ENCODE measurements at places on chromosomes 12 and 14. TPM values are rescaled to one million over a fixed set of nuclear protein-coding genes. Genes with fewer than 3 reads are reported as not detected.

Gene PAPOLA
- 151 TPM for total RNA-seq

Gene FAM181A
- not detected for total RNA-seq

Gene OVCH1
- total RNA-seq: 0.21 TPM

Gene IFI27L2
- 38.5 TPM for total RNA-seq

Gene SAMD15
- total RNA-seq: 1.8 TPM

Gene TMTC2
- total RNA-seq: 10.1 TPM

Gene LHX5
- not detected for total RNA-seq

Gene LRP1
- total RNA-seq: 4.6 TPM

Gene PTHLH
- 3.4 TPM for total RNA-seq

Gene PLCZ1
- total RNA-seq: not detected

Gene COQ5
- total RNA-seq: 40.8 TPM

Gene C12orf54
- not detected for total RNA-seq

Gene POTEM
- total RNA-seq: not detected

Gene PPP2R5E
- total RNA-seq: 18.3 TPM

Gene TCL1A
- total RNA-seq: not detected

Gene APOF
- not detected for total RNA-seq

Gene NUDT4
- total RNA-seq: 137 TPM

Gene PLD4
- total RNA-seq: under 0.01 TPM

Gene TAS2R30
- 2.2 TPM for total RNA-seq

Gene MED6
- 32.0 TPM for total RNA-seq

Gene ASIC1
- 0.14 TPM for total RNA-seq
